ENCODE measurements at places on chromosomes 1 and 21.

- peak; percentile 21 for DNase-seq
Measured at GRCh38 chr1:61388566-61388965, 306.2 kb downstream of the NFIA start.

- DNase-seq, result no peak
Measured at GRCh38 chr1:212944229-212944901, 6.0 kb upstream of the VASH2 start.

GRCh38 chr1:36590771-36591170 lies 108.1 kb upstream of the CSF3R start:
- DNase-seq, result no peak

- DNase-seq, result no peak
Measured at GRCh38 chr1:30302858-30303257, 420.5 kb downstream of the MATN1 start.

DNA sequence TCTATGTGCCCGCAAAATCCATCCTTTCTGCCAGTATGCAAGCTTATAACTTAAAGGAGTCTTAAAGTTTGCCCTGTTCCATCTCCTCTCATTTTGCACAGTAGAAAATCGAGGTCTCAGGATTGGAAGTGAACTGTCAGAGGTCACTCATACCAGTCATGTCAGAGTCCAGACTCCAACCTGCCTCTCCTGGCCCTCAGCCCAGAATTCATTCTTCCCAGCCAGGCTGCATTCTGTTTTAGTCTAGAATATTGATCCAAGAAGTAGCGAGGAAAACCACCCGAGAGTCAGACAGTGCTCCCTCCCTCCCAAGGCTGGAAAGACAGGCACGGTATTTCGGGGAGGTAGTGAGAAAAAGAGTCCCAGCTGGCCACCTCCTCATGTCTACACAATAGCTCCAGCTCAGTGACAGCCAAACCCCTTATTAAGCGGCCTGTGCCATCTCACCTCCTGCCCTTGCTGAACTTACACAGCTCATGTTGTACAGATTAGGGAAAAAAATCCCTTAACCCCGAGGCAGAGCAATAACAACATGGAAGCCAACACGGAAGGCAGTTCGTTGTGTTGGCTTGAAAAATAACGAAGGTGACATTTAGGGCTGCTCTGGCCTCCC lies 89.4 kb downstream of the OMA1 start:
- no peak for DNase-seq

DNA sequence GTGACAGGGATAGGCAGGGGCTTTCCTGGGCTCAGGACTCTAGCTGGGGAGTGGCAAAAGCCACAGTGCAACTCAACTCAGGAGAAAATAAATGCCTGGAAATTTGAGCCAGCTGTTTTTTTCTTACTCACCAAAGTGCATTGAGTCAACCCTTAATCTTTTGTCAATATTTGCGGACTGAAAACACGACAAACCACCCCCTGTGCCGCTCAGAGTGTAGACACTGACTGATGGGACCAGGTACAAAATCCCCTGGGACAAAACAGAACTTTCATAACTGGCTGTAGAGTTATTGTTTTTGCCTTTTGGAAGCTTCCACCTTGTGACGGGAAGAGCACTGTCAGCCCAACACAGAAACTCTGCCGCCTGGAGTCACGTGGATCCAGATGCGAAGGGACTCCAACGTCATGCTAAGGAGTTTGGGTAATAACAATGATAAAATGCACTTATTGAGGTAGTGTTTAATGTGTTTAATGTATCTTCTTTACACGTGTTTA lies 164.6 kb downstream of the PLPP3 start:
- peak; percentile 72 for DNase-seq

GRCh38 chr1:230542054-230542453 lies 100.2 kb upstream of the COG2 start:
- DNase-seq, result peak; percentile 85

DNA sequence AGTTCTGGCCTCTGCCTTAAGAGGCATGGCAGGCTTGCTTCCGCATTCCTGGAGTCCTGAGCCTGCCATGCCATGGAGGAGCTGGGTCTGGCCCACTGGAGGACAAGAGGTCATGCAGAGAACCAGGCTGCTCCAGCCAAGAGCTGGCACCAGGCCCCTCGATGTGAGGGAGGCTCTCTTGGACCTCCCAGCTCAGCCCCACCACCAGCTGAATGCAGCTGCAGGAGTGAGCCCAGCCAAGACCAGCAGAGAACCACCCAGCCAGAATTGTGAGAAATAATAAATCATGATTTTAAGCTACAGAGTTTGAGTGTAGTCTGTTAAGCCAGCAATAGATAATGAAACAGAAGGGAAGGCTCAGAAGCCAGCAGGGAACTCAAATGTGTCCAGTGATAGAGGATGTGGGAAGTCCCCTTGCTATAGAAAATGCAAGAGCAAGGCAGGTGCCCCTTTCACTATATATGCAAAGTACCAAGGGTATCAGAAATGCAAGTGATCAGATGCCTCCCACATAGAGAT lies 118.4 kb downstream of the HIVEP3 start:
- DNase-seq, result no peak

DNA sequence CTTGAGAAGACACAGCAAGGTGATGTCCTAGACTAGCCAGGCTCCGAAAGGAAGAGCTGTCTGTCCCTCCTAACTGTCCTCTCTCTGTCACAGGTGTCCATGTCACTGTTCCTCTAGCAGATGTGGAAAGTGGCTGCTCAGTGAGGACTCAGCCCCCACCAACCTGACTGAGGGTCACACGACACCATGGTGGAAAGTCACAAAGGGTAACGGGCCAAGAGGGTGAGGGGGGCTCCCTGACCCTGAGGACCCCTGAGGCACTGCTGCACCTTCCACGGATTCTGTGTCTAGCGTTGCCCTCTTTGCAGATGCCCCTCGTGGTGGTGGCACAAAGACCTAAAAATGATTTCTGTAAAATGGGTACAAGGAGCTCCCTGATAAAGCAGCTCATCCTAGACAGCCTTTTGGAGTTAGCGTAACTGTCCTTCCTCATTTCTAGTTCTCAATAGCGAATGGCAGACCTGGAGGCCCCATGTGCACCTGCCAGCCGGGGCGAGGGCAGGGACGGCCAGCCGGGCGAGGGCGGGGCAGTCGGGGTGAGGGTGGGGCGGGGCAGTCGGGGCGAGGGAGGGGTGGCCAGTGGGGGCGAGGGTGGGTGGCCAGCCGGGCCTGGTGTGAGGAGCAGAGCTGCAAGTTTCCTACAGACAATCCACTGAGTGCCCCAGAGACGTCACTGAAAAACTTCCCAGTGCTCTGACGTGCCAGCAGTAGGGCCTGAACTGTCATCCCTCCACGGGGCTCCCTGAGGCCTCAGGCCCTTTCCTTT lies 23.4 kb downstream of the POFUT2 start:
- DNase-seq, result no peak

- DNase-seq, result no peak
Measured at GRCh38 chr1:153358691-153358975, 979 bp downstream of the S100A9 start.

GRCh38 chr1:213327017-213327667 lies 276.1 kb downstream of the RPS6KC1 start:
- DNase-seq, result peak; percentile 36

- peak; percentile 24 for DNase-seq
Measured at GRCh38 chr1:244214009-244214967, 163.2 kb downstream of the ZBTB18 start.

DNA sequence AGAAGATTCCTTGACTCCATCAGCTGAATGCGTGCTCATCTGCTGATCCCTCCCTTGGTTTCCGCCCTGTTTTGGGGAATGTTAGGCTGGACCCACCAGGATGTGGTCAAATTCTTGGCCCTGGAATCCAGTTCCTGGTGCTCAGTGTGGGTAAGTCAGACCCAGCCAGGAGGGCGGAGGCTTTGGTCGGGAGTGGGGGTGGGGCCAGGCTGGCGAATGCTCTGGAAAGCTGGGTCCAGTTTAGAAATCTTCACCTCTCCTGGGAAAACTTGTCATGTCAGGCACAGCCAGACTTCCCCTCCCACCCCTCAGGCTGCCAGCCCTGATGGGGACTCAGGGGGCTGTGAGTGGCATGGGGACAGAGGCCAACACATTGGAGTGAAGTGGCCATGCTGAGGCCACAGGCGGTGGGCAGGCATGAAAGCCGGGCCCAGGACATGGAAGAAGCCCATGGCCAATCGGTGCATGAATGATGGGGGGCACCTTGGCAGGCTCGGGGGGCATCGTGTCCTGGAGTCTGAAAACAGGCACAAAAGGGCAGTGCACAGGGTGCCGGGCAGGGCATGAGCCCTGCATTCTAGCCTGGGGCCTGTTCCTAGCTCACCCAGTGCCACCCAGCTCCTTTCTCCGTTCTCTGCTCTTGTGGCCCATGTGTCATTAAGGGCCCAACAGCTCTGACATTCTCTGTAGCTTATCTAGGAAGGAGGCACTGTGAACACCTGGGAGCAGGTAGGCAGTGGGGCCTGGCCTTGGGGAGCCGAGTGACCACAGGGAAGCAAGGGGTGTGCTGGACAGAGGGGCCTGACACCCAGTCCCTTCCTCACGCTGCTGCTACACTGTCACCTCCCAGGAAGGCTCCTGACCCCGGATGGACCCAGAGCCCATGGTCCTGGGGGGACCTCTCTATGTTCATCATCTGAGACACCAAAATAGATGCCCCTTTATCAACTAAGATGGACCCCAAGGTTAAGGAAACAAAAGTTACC lies 14.6 kb upstream of the PADI1 start:
- DNase-seq, result peak; percentile 95

- DNase-seq, result peak; percentile 40
Measured at GRCh38 chr1:38727684-38728584, 131.6 kb downstream of the RRAGC start.

DNA sequence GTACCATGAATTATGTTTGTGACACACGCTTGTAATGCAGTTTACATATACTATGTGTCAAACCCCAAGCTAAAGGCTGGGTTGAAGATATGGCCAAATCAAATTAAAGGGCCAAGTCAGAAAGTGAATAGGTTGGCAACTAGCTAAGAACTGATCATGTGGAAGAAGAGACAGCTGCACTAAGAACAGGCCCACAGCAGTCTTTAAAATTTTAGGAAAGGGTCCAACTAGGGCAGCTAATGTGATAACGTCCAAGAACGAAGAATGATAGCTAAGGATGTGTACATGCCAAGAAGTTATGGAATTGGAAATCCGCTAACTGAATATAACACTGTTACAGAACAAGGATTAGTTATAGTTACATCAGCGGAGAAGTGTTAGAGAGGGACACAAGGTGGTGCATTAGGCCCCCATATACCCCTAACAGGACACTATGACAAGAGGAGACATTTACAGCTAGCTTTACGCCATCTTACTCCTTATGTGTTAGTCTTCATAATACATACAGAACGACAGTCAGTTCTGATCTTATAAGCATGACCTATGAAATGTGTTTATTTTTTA lies 6.5 kb upstream of the RNF2 start:
- no peak for DNase-seq

DNA sequence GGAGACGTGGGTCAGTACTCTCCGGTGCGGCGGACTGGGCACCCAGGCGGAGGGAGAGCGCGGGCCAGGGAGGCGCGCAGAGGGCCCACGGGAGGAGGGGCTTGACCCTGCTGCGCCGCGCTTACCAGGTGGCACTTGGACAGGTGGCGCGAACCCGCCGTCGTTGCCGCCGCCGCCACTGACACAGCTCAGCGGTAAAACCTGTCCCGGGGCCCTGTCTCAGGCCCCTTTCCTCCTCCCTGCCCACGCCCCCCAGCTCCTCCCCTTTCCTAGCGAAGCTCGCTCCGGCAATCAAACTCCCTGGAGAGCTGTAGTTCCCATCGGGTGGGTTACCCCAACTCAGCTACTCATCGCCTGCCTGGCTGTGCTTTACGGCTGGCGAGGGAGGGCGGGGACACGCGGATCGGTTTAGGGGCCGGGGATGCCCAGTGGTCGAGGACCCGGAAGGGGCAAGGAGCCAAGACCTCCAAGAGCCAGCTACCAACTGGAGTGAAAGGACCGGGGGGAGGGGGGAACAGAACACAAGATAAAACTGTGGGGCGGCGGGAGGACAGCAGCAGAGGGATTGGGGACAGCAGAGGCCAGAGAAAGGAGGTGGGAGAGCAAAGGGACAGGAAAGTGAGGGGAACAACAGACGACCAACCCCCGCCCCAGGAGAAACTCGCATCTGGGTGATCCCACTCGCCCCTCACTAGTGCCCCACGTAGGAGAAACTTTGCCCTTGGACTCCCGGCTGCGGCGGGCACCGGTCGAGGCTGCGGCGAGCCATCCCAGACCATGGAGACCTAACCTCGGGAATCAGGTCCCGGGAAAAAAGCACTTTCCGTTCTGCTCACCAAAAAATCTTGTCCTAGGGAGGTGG lies 2.9 kb downstream of the GFI1 start:
- no peak for DNase-seq

DNA sequence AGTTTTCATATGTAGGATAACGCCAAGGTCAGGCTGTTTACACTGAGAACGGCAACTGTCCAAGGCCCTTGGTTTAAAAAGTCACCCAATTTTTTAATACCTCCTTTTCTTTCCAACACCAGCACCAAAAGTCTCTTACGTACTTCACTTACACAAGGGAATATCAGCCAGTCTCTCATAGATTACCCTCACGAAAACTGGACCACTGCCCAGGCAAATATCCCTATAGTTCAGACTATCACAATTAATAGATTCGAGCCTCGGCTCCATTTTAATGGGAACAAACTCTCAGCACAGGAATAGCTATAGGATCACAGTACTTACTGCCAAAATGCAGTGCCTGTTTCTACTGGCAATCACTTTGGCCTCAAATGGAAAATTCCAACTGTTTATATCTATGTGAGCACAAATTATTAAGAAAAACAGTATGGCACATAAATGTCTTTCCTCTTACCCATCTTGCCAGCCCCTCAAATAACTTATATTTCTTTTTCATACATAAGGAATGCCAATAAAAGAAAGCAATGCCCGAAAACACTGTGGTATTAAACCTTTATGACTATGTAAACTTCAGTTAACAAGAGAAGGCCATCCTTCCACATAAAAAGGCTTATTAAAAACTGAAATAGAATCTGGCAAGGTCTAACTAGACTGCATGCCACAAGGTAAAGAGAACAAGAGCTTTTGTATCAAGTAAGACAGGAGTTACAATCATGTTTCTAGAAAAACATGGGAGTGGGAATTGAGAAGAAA lies 97.8 kb downstream of the SLC45A1 start:
- no peak for DNase-seq

- no peak for DNase-seq
Measured at GRCh38 chr1:162632698-162633080, 425 bp downstream of the DDR2 start.

GRCh38 chr1:52771384-52771783 lies 45.1 kb downstream of the ZYG11B start:
- DNase-seq, result no peak

- no peak for DNase-seq
Measured at GRCh38 chr21:40658311-40658710, 188.6 kb downstream of the DSCAM start.

DNA sequence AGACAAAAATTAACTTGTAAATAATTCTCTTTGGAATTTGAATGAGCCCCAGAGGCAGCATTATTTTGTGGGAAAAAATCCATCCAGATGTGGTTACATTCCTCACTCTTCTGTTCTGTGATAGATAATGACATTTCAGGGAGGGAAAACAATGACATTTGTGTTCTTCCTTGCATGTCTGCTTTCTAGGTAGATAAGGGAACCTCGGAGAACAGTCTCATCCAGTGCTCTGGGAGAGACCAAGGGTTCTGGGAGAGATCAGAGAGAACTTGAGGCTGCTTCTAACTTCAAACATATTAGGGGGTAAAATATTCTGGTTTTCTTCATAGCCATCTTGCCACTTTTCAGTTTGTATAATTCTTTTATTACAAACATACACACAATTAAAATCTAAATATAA lies 269.2 kb downstream of the NEGR1 start:
- DNase-seq, result no peak

- no peak for DNase-seq
Measured at GRCh38 chr1:106962591-106962990, 93.9 kb upstream of the PRMT6 start.
